ENCODE measurements at places on chromosomes 11 and 22.

DNA sequence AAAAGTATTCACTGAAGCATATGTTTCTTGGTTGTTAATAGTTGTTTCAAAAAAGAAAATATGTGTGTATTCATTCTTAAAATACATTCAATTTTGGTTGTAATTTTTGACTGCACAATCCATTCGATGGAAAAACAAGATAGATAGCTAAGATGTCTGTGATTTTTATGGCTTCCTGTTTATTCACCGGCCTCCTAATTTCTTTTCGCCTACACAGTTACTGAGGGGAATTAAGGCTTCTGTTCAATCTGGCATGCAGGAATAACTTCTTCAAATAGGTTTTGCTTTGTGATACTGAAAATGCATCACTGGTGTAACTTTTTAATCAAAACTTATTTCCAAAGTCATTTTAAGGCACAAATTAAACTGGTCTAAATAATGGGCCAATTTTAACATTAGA lies 290.8 kb upstream of the ARHGAP42 start:
- DNase-seq, result no peak

DNA sequence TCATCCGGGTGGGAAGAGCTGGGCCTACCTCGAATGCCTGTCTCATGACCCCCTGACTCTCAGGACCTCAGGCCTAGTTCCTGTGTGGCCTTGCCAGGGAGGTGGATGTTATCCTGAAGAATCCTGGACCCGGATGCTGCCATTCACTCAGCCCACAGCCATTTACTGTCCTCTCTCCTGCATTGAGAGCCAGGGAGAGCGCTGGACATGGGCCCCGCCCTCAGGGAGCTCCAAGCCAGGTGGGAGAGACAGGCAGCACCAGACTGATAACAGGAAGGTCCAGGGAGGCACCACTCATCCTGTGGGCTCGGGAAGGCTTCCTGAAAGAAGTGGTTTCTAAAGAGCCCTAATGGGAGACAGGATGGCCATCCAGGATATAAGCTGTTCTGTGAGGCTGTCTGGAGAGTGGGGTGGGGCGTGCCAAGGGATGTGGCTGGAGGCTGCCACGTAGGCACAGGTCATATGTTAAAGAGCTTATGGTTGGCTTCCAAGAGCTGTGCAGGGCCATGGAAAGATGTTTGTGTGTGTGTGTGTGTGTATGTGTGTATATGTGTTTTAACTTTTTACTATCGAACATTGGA lies 8.6 kb downstream of the SERPINH1 start:
- no peak for DNase-seq

- no peak for DNase-seq
Measured at GRCh38 chr22:30979932-30980331, 10.9 kb downstream of the TUG1 start.

DNA sequence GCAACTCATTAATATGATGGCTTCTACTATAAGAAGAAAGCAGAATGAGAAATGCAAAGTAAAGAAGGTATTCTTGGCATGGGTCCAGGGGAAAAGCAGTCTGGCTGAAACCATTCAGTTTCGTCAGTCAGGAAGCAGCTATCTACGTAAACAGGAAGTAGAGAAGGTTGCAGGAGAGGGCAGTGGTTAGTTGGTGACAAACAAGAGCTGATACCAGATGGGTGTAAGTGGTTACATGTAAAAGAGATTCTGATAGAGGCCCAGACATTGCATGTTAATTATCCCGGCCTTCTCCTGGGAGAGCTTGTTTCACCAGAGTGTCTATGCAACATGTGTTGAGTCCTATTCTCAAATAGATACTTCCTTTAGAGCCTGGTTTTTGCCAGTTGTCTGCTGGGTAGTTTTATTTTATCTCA lies 58.4 kb upstream of the PSMA1 start:
- DNase-seq, result no peak

DNA sequence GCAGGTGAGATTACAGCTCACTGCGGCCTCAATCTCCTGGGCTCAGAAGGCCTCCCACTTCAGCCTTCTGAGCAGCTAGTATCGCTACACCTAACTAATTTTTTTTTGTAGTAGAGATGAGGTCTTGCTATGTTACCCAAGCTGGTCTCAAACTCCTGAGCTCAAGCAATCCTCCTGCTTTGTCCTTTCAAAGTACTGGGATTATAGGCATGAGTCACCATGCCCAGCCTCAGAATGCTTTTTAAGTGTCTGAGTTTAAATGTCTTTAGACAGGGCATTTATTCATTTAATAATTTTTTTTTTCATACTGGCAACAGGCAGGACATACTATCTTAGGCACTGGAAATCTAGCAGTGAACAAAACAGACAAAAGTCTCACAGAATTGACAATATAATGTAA lies 27.7 kb downstream of the LRP4 start:
- DNase-seq, result no peak

DNA sequence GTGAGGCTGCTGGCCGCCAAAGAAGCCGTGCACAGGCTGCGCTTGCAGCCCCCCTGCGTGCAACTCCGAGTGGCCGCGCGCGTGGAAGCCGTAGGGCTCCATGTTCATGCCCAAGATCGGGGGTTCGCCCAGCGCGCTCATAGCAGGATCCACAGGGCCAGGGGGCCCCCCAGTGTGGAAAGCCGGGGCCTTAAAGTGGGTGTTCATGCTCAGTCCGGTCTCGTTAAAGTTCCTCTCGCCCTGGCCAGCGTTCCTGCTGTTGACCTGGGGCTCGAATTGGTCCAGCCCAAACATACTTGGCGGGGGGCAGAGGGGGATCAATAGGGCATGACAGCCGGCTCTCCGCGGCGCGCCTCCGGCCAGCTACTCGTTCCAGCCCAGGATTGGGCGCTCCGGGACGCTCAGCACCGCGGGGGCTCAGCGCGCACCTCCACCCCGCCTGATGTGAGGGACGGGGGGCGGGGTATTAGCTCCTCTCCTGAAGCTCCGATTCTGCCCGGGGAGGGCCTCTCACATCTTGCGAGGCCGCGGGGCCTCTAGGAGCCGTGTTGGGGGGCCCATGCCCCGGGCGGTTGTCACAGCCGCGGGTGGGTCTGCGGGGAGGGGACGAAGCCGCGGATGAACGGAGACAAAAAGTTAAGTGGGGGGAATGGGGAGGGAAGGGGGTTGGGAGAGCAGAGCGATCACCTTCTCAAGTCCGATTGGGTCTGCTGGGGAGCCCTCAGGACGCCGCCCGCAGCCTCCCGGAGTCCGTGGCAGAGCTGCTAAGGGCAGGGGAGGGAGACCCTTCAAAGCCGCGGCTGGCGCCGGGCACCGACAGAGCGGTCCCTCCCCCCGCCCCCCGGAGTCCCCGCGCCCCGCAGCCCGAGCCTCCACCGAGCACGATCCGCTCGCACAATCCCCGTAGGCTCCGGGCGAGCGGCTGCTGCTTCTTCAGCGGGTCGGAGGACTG lies 1.0 kb downstream of the MN1 start:
- peak; percentile 21 for DNase-seq

DNA sequence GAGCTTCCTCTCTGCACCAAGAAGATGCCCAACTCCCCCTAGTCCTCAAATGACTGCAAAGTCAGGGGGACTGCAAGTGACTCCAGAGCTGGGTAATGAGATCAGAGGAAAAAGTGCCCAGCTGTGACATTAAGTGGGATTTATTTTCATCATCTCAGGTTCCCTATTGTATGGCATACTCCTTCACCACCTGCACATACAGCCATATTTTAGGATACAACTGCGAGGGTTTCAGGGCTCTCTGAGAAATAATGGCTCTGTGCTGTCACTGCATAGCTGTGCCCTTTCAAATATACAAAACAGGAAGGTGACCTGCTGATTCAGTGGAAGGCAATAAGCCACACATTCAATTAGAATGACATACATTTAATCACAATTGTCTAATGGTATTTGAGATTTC lies 45.6 kb upstream of the PLET1 start:
- no peak for DNase-seq

DNA sequence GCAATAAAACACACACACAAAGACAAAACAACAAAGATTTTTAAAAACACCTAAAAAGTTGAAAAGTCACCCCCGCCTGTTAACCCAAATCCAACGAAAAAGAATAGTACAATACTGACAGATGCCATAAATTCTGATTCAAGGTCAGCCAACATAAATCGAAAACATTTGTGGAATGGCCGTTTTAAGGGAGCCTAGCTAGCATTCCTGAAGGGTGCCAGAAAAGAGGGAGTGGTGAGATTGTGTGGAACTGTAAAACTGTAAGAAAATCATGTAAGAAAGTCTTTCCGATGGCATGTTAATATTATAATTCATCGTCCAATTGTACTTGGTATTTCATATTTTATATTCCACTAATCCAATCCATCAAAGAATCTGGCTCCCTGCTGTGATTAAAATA lies 75.1 kb downstream of the RAB38 start:
- no peak for DNase-seq

DNA sequence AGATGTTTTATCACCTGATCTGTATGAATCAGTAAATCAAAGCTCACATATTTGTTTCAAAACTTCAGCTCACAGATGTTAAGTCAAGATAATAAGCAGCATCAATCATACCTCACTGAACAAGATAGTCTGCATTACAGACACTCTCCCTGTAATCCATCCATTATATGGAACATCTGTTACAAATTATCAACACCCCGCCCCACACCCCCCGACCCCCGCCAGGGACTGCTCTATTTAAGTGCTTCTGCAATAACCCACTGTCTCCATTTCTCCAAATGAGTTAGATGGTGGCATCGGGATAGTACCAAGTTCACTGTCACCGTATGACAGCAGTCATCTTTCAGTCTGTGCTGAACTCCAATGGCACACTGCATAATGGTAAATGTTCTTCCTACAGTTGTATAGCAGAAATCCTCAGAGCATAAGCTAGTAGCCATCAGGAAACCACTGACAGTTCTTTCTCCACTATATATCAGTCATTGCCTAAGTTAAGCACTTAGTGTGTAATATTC lies 447.0 kb upstream of the ARHGAP42 start:
- no peak for DNase-seq

- DNase-seq, result no peak
Measured at GRCh38 chr11:43709689-43710088, 29.2 kb downstream of the HSD17B12 start.

DNA sequence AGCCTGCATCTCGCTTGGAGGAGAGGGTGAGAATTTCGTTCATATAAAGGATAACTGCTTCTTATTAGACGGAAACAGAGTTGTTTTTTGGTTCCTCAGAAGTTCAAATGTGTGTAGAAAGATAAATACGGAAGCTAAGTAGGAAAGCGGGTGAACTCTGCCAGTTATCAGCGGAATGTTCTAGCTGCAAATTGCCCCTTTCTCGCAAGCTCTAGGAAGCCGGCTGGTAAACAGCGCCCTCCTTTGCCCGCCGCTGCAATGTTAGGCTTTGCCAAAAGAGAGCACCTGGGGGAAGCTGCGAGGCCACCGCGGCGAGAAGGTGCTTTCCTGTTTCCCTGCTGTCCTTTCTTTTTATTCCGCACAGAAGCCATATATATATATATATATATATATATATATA lies 67.0 kb downstream of the IGLL5 start:
- DNase-seq, result no peak

DNA sequence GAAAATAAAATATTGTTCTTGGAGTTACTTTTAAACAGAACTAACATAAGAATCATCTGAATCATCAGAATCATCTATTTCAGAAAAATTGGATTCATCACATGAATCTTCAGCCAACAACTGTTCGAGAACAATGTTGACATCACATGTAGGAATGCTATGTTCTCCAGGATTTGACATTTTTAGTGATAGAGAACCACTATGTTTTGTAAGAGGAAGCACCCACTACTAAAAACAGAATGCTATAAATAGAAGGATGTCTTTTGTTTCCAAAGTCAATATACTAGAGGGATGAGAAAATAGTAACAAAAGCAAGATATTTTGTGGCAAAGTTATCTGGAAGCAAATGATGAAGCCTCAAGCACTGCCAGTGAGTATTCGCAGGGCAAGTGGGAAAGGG lies 263.4 kb upstream of the DDI1 start:
- no peak for DNase-seq

GRCh38 chr11:104057908-104058307 lies 21.5 kb downstream of the DDI1 start:
- DNase-seq, result no peak

GRCh38 chr11:19511413-19512183 lies 201.0 kb upstream of the NAV2 start:
- DNase-seq, result no peak

DNA sequence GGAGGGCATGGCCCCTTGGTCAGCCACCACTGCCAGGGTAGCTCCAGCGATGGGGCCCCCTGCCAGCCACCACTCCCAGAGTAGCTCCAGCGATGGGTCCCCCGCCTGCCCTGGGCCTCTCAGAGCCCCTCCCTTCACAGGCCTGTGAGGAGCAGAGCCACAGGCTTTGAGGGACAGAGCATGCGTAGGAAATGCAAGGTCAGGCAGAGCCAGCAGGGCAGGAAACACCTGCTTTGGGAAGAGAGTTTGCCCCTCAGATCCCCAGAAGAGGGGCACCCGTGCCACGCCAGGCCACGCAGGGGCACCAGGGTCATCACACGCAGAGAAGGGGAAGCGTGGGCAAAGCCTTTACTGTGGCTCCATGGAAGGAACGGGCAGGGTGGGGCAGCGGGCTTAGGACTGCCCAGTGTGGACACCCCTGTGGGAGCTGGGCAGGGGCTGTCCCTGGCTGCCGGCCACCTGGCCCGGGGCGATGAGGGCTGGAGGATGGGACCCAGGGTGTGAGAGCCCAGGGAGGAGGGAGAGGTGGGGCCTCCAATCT lies 477.8 kb downstream of the BRD1 start:
- DNase-seq, result no peak

DNA sequence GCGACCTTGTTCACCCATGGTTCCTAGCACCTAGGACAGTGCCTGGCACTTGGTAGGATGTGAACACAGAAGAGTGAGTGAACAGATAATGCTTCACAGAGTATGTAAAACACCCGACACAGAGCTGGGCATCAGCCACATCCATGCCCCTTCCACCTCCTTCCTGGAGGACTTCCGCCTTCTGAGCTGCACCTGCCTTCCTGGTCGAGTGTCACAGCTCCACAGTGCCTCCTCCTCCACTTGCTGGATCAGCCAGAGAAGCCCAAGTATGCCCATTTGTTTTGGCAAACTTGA lies 20.1 kb downstream of the PRDM11 start:
- DNase-seq, result no peak

DNA sequence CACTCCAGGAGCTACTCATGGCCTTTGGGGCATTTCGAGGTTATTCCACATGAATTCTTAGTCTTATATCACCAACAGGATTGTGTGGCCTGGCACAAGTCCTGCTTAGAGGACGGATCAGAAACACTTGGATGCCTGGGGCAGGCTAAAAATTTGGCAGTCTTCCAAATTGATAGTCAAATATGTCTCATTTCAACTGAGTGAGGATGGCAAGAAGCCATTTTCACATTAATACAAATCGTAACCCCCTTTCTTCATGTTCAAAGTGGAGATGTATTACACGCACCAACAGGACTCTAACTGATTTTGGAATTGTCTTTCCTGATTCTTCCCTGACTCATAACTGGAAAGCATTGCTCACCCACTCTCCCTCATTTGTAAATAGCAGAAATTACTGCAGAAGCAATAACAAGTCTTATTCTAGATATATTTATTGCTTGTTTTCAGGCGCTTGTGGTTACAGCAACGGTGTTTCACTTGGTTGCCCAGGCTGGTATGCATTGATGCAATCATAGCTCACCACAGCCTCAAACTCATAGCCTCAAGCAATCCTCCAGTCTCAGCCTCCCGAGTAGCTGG lies 10.3 kb upstream of the CCDC86 start:
- peak; percentile 63 for DNase-seq

GRCh38 chr22:31287818-31288495 lies 4.3 kb downstream of the PIK3IP1 start:
- DNase-seq, result no peak

- no peak for DNase-seq
Measured at GRCh38 chr11:133133050-133133449, 399.3 kb downstream of the OPCML start.
